ENCODE measurements at places on chromosomes 2 and 18.
A peak's percentile ranks its signal among the peaks of the same experiment; 100 is the strongest.

GRCh38 chr18:12638644-12639124, 19.2 kb downstream of the SPIRE1 start:
- DNase-seq, result no peak

DNA sequence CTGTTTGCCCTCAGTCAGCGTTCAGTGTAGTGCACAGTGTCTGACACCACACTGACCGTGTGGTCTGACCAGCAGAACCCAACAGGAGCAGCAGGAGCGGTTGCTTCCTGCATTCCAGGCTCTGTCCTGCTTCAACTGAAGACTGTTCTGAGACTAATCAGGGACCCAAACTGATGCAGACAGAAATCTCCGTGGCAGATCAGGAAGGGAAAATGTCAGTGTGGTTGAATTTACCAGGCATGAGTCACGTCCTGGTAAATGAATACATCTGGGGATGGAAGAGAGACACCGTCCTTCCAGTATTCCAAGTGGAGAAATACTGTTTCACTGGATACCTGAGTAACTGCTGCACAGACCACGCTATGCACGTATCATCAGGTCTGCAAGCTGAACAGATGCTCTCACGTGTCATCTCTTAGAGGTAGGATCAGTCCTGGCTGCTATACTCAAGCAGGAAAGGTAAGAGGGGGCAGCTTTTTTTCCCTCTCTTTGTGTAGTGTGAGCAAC, 223.6 kb upstream of the EPAS1 start:
- no peak for DNase-seq

- DNase-seq, result peak; percentile 19
Measured at GRCh38 chr2:27441958-27442919, at the start of gene KRTCAP3. Gene KRTCAP3, plus strand, starts transcription at chr2:27442381. Its CDS starts 32 bp downstream, at chr2:27442413.

- no peak for DNase-seq
Measured at GRCh38 chr18:12372406-12372805, 4.6 kb downstream of the AFG3L2 start.

DNA sequence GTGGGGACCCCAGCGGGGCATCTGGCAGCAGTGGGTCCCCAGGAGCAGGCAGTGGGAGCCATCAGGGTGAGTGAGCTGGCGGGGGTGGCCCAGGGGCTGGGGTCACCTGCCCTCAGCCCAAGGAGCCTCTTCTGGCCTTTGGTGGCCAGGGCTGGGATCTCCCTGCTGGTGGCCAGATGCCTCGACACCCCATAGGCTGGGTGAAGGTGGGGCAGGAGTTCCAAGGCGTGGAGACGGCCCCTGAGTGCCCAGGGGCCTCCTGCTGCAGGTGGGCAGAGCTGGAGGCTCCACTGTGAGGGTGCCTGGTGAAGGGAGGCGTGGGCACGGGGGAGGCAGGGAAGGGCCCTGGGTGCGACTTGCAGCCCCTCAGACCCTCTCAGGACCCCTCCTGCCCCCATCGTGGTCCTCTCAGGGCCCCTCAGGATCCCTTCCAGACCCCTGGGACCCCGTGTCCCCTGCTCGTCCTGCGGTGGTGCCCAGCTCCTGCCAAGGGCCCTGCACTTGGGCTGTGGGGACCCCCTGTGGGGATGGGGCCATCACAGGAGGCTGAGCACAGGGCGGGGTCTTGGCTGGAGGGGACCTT, 5.0 kb upstream of the GPR35 start:
- no peak for DNase-seq

GRCh38 chr2:6945087-6945813, 28.0 kb downstream of the RNF144A start:
- no peak for DNase-seq

- DNase-seq, result no peak
Measured at GRCh38 chr2:77513191-77513590, 9.0 kb downstream of the LRRTM4 start.

- no peak for DNase-seq
Measured at GRCh38 chr2:191401287-191401686, 156.1 kb downstream of the MYO1B start.

GRCh38 chr2:37645362-37645761, 26.1 kb downstream of the CDC42EP3 start:
- DNase-seq, result no peak

DNA sequence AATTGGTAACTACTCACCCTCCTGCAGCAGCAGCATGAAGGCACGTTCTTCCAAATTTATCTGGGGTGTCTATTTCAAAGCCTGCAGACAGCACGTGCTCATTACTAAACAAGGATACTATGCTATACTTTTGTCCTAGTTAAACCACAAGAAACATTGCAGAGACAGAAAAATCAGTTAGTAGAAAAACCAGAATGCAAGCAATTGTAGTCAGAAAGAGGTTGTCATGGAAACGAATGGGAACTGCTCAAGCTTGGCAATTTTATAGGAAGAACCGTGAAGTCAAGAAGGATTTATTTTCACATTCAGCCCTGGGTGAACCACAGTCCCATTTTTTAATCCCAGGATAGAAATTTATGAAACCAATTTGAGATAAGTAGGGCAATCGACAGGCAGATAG, 162.2 kb upstream of the PGAP1 start:
- no peak for DNase-seq

GRCh38 chr2:197828464-197829135, 24.2 kb downstream of the PLCL1 start:
- DNase-seq, result no peak

GRCh38 chr2:200223205-200223784, 83.2 kb upstream of the SPATS2L start:
- no peak for DNase-seq

DNA sequence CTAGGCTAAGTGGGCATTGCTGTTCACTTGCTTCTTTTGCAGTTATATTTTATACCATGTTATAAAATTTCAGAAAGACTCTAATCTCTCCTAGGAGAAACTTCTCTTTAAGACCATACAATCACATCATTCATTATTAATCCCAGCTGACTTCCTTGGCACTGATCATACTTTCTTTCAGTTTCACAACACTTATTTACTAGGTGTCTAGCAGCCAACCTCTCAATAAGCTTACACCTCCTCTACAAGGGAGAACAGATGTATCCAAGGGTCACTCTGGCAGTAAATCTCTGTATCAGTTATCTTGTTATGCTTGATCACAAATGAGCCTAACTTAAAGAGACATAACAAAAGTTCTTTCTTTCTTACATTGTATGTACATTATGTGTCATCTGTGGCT, 69.8 kb upstream of the EPB41L5 start:
- no peak for DNase-seq

- DNase-seq, result no peak
Measured at GRCh38 chr2:127201452-127201851, 18.6 kb downstream of the CYP27C1 start.

DNA sequence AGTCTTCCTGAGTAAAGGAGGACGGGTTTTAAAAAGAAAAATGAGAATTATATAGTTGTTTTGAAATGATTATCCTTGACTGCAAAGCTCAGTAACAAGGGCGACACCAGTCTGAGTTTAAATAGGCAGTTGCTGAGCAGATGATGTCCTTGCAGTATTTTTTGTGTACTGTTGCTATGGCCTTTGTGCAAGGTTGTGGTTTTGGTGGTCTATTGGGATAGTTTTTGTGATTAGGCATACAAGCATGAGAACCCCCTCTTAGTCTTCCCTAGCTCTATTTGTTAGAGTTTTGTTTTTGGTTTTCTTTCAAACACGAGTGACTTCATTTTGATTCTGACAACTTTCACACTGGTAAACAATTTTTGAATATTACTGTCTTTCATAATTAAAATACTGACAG, 64.1 kb downstream of the TAF4B start:
- DNase-seq, result no peak

GRCh38 chr18:22753130-22753831, 179.8 kb upstream of the RBBP8 start:
- DNase-seq, result no peak

- DNase-seq, result no peak
Measured at GRCh38 chr2:196233021-196233804, 61.8 kb upstream of the STK17B start.

GRCh38 chr2:47488870-47489584, 86.1 kb downstream of the MSH2 start:
- DNase-seq, result no peak

DNA sequence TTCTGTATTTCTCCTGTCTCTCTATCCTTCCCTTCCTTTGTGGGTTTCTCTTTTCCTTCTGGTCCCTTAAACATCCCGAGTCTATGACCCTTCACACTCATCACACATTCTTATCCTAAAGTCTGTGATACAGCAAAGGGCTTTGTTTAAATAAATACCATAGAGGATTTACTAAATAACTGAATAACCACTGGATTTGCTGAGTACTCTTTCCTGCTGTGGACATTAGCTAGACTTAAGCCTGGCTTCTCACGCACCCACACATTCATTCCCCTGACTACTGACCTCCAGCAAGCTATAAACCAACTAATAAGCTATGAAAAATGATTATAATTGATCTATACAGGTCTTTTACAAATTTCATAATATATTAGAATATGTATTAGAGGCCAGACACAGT, 76.6 kb downstream of the COL4A3 start:
- DNase-seq, result no peak

- no peak for DNase-seq
Measured at GRCh38 chr2:117691595-117691994, 122.9 kb upstream of the DDX18 start.

DNA sequence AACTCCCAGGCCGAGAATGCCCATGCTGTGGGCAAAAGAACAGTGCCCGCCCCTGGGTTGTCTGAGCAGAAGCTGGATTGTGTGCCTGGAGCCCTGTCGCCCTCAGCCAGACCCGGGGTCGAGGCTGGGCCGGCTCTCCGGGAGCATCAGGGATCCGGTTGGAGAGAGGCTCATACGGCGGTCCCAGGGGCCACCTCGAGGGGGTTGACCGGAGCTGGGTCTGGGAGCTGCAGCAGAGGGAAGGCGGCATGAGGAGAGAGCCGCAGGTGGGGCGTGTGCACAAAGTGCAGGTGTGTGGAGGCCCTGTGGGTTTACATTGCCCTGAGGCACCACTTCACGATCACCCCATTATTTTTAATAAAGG, 39.5 kb downstream of the MBP start:
- DNase-seq, result no peak

GRCh38 chr2:64982311-64982857, 6.8 kb upstream of the SLC1A4 start:
- DNase-seq, result peak; percentile 15

GRCh38 chr18:42765302-42765701, 350.2 kb downstream of the RIT2 start:
- DNase-seq, result no peak

DNA sequence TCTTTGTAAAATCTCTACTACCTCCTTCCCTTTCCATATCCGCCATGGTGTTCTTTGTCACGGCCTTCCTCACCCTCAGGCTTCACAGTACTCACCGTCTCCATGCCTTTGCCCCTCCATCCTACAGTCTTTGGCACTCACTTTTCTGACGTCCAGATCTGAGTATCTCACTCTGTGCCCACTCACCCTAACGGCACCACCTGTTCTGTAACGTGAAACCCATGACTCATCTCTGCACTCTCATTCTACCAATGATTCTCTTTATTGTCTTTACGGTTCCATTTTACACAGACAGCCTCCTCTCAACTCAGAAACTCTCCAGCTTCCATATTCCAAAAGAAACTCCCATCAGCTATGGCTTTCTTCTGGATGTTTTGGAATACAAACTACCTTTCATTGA, 56.7 kb downstream of the NETO1 start:
- DNase-seq, result no peak

DNA sequence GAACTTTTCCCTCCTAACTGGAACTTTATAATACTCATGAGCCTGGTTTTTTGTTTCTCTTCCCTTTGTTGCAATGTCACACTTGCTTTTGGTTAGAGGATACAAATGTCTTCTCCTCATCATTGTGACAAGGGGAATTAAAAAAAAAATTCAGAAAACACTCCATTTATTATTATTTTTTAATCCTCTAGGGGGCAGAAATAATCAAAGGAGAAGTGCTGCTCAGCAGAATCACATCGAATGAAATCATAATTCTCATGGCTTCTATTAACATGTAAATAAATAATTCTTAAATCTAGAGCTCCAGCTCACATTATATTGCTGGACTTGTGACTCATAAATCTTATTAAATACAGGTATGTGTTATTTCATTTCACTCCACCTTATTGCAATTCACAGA, 273.8 kb downstream of the TRIB2 start:
- no peak for DNase-seq

DNA sequence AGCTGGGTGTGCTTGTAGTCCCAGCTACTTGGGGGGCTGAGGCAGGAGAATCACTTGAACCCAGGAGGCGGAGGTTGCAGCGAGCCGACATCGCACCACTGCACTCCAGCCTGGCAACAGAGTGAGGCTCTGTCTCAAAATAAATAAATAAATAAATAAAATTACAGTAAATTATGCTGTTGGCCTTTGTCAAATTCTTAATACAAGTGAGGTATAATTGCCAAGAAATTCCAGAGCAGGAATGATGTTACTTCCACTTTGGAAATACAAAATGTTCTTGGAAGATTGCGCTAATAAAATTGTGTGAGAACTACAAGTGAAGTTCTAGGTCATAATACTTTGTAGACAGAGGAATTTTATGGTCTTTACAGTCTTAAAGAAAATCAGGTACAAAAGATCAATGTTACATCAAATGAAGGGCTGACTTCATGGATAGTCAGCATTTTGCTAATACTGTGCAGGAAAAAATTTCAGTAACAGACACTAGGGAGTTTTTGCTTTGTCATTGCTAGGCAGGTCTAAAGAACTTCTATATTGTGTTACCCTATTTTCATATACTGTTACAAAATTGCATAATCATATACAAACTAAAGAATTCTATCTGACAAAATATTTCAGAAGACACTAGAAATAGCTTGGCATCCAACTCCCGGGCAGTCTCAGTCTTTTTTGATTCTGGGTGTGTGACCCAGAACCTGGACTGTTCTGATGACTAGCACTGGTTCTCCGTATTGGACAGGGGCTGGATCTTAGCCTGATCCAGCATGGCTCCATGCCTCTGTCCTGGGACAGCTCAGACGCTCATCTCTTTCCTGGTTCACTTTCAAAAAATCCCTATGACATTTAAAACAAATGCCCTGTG, 76.0 kb upstream of the STK17B start:
- DNase-seq, result no peak

GRCh38 chr2:147538088-147538487, 306.7 kb upstream of the ACVR2A start:
- DNase-seq, result no peak
